ENCODE measurements at places on chromosomes 11 and 22. TPM values are rescaled to one million over a fixed set of nuclear protein-coding genes. Genes with fewer than 3 reads are reported as not detected.

The FBLN1 gene
- 1.0 TPM for total RNA-seq

The IPO7 gene
- total RNA-seq = 108 TPM

The SLC22A12 gene
- not detected for total RNA-seq

The PRR33 gene
- not detected for total RNA-seq

- no peak for DNase-seq
Observed at GRCh38 chr11:94272738-94273313, 31.6 kb upstream of the IZUMO1R start.

GRCh38 chr11:120185706-120186455 lies 25.0 kb upstream of the OAF start:
- no peak for DNase-seq

DNA sequence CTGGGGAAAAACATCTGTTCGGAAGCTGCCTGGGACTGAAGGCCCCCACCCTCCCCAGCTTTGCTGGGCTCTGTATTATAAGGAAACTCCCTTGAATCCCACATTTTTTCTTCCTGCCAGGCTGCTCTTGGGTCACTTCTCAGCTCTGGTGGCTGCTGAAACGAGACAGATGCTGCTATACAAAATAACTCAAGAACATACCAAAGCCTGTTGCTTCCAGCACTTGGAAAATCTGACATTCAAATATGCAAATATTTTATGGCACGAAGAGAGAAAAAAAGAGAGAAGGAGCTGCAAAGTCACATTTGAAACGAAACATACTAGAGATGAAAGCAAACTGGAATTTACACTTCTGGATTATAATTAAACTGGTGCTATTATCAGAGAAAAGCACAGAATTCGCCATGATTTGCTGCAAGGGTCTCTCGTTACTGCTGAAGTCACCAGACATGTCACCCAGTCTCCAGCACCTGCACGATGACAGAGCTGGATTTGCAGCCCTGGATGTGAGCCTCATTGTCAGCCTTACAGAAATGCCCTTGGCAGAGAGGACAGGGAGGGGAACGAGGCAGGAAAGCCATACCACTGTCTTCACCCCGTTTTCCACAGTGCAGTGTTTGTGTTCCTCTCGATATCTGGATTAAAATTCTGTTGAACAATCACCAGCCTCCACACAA lies 47.9 kb upstream of the IGSF9B start:
- no peak for DNase-seq

All from dermis microvascular lymphatic vessel endothelial cell (primary cell).